Left hindlimb (tissue), 1 donor: ENCODE measurements at places on chromosomes 7 and 10.

DNA sequence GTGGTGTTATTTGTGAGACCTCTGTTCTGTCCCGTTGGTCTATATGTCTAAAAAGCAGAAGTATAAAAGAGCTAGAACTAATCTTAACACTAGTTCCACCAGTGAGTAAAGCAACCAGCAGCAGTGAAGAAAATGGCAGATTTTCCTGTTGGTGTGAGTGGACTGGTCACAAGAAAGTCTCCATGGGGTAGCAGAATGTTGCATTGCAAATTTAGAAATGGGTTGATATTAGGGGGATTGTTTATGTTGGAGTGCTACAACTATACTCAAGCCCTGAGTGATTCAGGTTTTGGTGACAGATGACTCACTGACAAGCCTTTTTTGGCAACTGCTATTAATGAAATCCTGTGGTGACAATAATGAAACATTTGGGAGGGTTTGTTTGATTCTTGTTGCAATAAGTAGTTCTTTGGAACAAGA is 5.6 kb downstream of the AVL9 start:
- no peak for DNase-seq

- no peak for DNase-seq
Observed at GRCh38 chr10:63553473-63553872, 32.3 kb downstream of the REEP3 start.

DNA sequence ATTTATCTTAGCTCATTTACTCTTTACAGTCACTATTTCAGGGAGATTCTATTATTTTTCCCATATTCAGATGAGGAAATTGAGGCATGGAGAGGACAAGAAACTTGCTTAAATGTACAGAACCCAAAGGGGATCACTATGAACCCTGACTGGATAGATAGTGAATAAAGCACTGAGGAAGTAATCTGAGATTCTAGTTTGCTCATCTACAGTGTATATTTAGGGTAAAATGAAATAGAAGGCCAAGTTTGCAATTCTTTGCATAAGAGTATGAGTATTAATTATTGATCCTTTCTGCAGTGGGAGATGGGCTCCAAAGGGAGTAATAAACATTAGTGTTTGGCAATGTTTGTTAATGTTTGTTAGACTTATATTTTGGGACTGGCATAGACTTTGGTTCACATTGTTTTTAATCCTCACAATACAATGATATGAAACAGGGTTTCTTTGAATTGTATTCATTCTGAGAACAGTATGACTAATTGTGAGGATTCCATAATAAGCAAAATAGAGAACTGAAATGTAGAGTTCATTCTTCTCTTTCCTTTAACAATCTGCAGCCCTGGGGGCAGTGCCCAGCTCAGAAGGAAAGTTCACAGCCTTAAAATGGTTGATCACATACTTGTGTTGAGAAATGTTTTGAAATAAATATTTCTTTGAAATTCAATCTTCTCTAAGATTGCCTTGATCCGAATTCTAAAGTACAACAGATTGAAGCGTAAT is 131.0 kb upstream of the ZNF804B start:
- no peak for DNase-seq

- no peak for DNase-seq
Observed at GRCh38 chr7:26193432-26194207, 6.9 kb downstream of the HNRNPA2B1 start.

DNA sequence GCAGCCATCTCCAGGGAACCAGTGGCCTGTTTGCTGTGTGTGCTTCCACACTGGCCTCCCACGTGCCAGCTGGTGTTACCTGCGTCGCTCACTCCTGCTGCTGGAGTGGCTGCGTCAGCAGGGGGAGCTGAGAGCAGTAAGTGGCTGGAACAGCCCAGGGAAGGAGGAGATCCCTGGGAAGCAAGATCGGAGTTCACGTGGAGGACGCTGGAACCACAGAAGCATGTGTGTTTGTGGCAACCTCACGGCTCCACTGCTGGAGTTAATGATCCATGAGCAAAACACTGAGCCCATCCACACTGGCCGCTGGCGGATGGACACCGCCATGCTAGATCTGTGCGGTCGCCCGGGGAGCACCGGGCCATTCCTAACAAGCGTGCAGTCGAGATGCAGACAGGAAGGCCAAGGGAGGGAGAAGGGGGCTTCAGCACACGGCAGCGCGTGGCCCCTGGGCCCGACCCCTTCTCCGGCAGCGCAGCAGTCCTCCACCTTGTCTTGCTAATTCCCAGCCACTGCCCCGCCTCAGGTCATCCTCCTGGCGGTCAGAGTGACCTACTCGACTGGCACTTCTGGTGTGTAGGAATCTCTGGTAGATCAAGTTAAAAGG is 68.5 kb upstream of the EEPD1 start:
- no peak for DNase-seq

DNA sequence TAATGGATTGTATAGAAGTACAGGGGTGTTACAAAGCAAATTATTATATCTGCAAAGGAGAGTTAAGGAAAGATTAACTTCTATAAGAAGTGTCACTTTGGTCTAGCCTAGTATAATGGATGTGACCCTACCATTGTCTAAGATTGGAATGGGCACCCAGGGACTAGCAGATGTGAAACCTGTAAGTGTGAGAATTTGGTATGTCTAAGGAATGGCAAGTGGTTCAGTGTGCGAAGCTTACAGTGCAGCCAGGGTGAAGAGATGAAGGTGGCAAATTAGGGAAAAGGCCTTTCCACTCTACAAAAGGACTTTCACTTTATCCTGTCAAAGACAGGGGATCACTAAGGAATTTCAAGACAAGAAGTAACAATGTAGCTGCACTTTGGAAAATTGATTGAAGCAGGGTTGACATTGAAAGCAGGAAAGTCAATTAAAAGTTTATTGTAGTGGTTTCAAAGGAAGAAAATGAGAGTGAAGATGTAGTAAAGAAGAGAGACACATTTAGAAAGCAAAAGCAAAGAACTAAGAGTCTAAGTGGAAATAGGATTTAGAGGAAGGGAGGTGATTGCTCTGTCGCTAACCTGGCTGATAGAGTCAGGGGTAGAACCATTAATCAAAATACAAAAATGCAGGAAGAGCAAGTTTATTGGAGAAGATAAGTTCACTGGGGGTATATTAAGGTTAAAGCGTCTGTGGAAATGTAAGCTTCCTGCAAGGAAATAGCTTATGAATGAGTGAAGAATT is 47.4 kb downstream of the KCND2 start:
- no peak for DNase-seq

DNA sequence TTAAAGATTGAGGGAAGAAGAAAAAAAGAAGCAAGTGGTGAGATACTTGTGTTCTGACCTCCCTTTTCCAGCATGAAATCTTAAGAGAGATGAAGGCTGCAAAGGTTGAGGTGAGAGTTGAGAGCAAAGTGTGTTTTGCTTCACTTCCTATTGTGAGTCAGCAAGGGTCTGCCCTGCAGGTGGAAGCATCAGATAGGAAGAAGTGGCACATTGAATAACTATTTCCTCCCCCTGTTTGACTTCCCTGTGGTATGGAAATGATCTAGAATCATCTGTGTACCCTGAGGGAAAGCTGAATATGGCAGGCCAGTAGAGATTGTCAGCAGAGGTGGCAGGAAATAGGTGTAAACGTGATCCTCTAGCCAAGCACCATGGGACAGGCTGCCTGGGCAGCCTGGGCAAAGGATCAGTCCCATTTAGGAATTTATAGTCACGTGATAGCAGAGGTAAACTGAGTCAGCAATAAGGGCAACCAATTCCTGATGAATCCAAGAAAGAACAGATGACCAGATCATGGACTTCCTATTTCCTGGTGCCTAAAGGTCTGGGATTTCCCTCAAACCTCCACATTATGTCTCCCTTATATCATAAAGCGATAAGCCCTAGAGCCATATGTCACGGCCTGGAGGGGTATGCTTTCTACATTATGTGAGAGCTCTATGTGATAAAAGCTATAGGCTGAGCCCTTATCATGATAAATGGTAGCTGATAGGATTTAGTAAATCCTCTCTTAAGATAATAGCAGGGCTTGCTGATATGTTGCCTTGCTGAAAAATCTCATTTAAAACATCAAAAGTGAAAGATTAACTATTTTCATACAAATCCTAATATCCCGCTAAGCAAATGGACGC is 287.0 kb downstream of the MDFIC start:
- no peak for DNase-seq

GRCh38 chr7:19413443-19413965 is 268.3 kb upstream of the FERD3L start:
- no peak for DNase-seq

DNA sequence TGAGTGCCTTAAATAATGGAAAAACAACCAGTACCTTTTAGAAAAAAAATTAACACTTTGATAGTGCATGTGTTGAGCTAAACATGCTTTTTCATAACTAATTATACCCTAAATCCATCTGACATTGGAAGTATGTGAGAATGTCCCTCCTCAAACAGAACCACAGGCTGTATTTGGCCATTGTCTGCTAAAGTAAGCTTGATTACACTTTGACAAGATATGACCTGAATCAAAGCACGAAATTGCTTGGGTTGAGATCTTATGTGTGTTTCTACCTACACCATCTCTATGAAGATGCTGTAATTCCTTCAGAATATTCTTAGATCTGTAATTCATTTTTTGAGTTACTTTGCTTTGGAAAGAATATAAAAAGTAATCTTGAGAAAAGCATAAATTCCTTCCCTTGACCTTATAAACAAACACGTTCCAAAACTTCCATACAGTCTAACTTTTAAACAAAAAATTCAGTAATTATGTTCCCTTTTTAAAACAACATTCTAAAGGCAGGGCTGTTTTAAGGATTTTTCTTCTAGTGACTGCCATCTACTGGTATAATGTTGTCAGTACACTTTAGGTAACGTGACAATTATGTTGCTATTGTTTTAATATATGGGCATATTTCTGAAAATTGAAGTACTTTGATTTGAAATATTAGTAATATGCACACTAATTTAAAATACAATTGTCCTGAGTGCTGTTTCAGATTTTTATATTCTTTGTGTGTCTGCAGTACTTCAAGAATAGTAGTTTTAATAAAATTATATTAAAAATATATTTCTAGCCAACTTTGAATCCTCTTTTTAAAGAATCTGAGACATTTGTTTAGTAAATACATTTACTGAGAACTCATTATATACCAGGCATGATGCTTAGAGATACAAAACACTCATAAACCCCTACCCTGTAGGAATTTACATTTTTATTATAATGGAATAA is 20.9 kb downstream of the CD36 start:
- no peak for DNase-seq

GRCh38 chr10:14270370-14270769 is 60.4 kb downstream of the FRMD4A start:
- DNase-seq = no peak

GRCh38 chr10:78555128-78555527 is 513.6 kb upstream of the ZMIZ1 start:
- no peak for DNase-seq

DNA sequence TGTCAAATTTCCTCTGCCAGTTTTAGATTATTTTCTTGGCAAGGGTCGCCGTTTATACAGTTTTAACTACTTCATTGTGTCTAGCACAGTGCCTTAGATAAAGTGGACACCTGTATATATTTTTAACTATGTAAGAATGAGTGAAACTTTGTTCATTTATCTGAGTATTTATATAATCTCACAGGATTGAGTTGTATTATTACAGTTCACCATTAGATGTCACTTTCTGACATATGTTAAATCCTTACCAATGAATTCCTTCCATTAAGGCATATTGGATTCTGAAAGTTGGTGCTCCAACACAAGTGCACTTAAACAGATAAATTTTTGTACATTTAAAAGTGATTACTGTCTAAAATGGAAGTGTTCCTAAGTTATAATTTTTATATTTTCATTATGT is 43.0 kb downstream of the ZMYND11 start:
- no peak for DNase-seq

DNA sequence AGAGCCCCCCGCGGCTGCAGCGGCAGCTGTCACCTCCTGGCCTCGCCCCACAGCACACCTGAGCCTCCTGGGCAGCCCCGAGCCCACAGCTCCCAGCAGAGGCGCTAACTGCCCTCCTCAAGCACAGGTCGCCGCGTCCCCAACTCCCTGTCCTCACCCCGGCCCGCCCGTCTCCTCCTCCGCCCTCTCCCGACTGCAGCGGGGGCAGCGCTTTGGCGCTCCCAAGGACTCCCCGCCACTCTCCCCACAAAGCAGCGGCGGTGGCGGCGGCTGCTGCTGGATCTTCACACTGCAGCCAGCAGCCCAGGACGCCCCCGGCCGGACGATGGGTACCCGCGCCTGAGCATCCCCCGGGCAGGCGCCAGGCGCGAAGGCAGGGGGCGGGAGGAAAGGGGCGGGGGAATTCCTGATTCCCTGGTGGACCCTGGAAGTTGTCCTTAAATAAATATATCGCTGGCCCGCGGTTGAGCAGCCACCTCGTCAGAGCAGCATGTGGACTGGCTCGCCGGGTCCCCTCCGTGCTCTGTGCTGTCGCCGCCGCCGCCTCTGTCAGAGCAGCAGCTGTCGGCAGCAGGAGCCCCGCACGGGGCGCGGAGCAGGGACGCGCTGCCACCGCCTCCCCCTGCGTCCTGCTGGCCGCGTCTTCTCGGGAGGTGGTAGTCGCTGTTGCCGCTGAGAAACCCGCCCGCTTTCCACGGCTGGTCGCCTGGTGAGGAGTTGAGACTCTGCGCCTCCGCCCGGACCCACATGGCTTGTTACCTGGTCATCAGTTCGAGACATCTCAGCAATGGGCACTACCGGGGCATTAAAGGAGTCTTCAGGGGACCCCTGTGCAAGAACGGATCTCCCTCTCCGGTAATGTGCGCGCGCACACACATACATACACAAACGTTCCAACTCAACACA is at the start of gene ZNF804B:
Gene ZNF804B (plus strand): TSS at position 471 of the 906 bp plus-strand sequence. CDS start 277 bp downstream, at position 748.
- peak; percentile 43 for DNase-seq

GRCh38 chr7:98935811-98936210 is 57.5 kb downstream of the TRRAP start:
- DNase-seq = no peak

GRCh38 chr7:115593111-115593510 is 437.5 kb downstream of the TFEC start:
- DNase-seq = no peak

DNA sequence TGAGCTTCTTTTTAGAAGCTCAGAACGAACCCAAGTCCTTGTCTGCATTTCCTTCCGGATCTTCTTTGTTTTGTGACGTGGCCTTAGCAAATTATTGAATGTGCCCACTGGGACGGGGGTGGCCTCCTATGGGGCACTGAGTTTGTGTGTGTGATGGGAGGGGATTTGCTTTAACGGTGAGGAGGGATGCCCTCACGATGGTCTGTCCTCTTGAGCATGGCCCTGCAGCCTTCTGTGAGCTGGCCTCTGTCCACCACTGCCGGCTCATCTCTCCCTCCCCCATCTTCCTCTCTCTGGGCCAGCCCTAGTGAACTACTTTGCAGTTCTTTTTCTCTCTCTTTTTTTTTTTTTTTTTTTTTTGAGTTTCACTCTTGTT is 62.9 kb upstream of the MKRN1 start:
- peak; percentile 66 for DNase-seq

GRCh38 chr7:52711951-52712350 is 323.5 kb upstream of the POM121L12 start:
- no peak for DNase-seq

GRCh38 chr7:95922191-95922590 is 149.8 kb downstream of the DYNC1I1 start:
- DNase-seq = no peak

- peak; percentile 75 for DNase-seq
Observed at GRCh38 chr7:81484261-81484660, 285.6 kb downstream of the HGF start.

DNA sequence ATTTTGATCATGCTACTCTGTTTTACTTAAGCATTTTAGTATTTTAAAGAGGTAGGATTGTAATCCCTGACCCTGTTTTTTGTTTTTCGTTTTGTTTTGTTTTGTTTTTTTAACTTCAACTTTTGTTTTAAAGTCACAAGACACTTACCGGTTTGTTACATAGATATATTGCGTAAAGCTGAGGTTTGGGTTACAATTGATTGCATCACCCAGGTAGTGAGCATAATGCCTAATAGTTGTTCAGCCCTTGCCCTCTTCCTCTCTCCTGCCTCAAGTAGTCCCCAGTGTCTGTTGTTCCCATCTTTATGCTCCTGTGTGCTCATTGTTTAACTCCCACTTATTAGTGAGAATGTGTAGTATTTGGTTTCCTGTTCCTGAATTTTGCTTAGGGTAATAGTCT is 93.1 kb upstream of the TEX47 start:
- DNase-seq = no peak
